ENCODE measurements at places on chromosomes 12 and 14. TPM values are rescaled to one million over a fixed set of nuclear protein-coding genes. Genes with fewer than 3 reads are reported as not detected.

The SETD3 gene
- 24.4 TPM for total RNA-seq

The IFNG-AS1 gene
- not detected for total RNA-seq

The OXA1L gene
- total RNA-seq, result 104 TPM

The SLC10A1 gene
- not detected for total RNA-seq

The FOS gene
- total RNA-seq, result 9.4 TPM

The KRT82 gene
- total RNA-seq, result not detected

The MORN3 gene
- total RNA-seq, result under 0.01 TPM

The TBX3 gene
- total RNA-seq, result 66.3 TPM

The KSR2 gene
- total RNA-seq, result not detected

The CPNE6 gene
- not detected for total RNA-seq

The FAM181A gene
- total RNA-seq, result not detected

The RBP5 gene
- not detected for total RNA-seq

The DPY19L2 gene
- total RNA-seq, result 2.5 TPM

The FGF23 gene
- total RNA-seq, result not detected

The TESPA1 gene
- not detected for total RNA-seq

The PIANP gene
- total RNA-seq, result 0.74 TPM

The CACNA2D4 gene
- 1.0 TPM for total RNA-seq

The FOXM1 gene
- total RNA-seq, result 71.1 TPM

The TCL1A gene
- not detected for total RNA-seq

The ORAI1 gene
- total RNA-seq, result 8.9 TPM

The GON7 gene
- total RNA-seq, result 15.6 TPM

The MYO1H gene
- total RNA-seq, result not detected

The RNF212B gene
- total RNA-seq, result not detected

The CLEC1B gene
- total RNA-seq, result not detected

The PLBD1 gene
- total RNA-seq, result 2.5 TPM

The CLEC12A gene
- total RNA-seq, result not detected

The IL23A gene
- total RNA-seq, result not detected

The ADAMTS20 gene
- total RNA-seq, result not detected

The GCH1 gene
- total RNA-seq, result 1.5 TPM

The PTPN21 gene
- total RNA-seq, result 5.5 TPM

The C14orf180 gene
- not detected for total RNA-seq

The PMCH gene
- total RNA-seq, result not detected

The OR6C2 gene
- not detected for total RNA-seq

The DAO gene
- total RNA-seq, result not detected

The FOXN4 gene
- total RNA-seq, result not detected

The ERG28 gene
- total RNA-seq, result 33.0 TPM

The LRFN5 gene
- 2.9 TPM for total RNA-seq

The GPX2 gene
- not detected for total RNA-seq

The SLC15A5 gene
- not detected for total RNA-seq

The GLS2 gene
- total RNA-seq, result under 0.01 TPM

The EIF2S3B gene
- total RNA-seq, result 0.30 TPM

The HOXC9 gene
- 0.15 TPM for total RNA-seq

The SPPL3 gene
- total RNA-seq, result 5.2 TPM

The TMEM30B gene
- total RNA-seq, result 2.7 TPM

The AICDA gene
- not detected for total RNA-seq

The PAH gene
- total RNA-seq, result not detected

The SAMD4A gene
- total RNA-seq, result 14.4 TPM

The PLEK2 gene
- 5.4 TPM for total RNA-seq

The C14orf132 gene
- total RNA-seq, result 12.4 TPM

The LTBR gene
- total RNA-seq, result 153 TPM

The TBC1D30 gene
- 0.45 TPM for total RNA-seq

The PA2G4 gene
- 212 TPM for total RNA-seq

The TCL1B gene
- not detected for total RNA-seq

The LRRC10 gene
- not detected for total RNA-seq

The FUT8 gene
- total RNA-seq, result 32.1 TPM

The KCNC2 gene
- not detected for total RNA-seq

The KIF21A gene
- 3.5 TPM for total RNA-seq

The BAG5 gene
- 14.4 TPM for total RNA-seq

The NCKAP5L gene
- total RNA-seq, result 18.9 TPM
